ENCODE measurements at places on chromosomes 3 and 15.

DNA sequence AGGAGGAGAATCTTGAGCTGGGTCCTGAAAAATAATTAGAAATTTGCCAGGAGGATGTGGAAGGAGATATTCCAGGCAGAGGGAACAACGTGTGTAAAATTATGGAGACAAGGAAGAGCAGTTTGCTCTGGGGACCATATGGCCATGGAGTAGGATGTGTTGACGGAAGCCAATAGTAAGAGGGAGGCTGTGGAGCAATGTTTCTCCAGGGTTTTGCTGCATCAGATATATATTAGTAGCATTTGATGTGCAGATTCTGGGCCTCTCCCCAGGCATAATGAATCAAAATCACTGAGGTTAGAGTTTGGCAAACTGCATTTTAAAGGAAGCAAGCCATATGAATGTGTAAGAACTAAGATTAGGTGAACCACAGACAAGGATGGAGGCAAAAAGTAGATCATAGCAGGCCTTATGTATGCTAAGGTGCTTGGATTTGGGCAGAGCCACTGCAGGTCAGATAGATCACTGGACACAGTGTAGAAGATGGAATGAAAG is 192.9 kb upstream of the IL12A start:
- DNase-seq: no peak

DNA sequence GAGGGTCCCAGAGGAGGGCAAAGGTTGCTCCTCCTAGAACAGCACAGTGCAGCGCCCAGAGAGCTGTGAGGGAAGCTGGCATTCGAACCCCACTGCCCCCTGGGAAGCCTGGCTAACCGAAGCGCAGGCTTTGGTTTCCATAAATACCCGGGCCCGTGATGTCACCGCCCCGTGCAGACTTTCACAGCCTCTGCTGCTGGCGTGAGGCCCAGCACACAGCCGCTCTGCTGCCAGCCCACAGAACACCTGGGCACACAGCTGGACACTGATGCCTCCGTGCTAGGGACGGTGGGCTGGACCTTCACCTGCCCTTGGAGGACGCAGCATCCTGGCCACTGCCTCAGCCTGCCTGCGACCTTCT is 1.0 kb downstream of the IQSEC1 start:
- no peak for DNase-seq

GRCh38 chr3:59261009-59261408 is 211.2 kb upstream of the CFAP20DC start:
- no peak for DNase-seq

DNA sequence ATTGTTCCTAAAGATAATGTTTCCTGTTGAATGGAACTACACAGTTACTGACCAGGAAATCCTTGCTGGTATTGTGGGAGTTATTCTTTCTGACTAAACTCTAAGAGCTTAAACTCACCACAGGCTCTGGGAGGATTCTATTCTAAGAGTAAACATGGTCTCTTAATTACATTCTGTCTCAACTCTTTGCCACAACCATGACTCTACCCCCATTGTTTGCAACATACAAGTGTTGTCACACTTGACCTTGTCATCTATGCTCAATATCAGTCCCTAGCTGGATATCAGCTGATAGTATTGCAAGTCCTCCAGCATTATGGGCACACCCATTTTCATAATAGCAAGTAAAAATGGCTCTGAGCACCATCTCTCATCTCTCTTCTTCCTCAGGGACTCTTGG is 29.6 kb upstream of the SECISBP2L start:
- DNase-seq: no peak

- no peak for DNase-seq
Measured at GRCh38 chr3:31456373-31456772, 76.4 kb upstream of the STT3B start.

DNA sequence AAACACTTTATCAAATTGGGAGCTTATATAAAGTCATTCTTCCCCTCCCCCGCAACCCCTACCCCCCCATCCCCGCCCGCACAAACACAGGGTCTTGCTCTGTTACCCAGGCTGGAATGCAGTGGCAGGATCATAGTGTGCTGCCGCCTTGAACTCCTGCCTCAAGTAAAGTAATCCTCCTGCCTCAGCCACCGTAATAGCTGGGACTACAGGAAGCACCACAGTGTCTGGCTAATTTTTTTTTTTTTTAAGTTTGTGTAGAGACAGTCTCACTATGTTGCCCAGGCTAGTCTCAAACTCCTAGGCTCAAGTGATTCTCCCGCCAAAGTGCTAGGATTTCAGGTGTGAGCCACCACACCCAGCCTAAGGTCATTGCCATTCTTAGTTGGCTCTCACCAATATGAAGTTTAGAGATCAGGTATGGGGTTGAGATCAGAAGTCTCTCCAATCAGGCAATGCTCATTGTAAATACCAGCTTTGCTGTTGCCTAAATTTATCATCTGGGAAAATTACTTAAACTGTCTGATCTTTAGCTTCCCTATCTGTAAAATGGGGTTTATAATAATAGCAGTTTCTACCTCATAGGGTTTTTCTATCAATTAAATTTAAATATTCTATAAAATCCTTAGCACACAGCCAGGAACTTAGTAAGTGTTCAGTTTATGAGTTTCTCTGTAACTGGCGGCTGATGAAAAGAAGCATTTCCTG is 60.3 kb downstream of the TGFBR2 start:
- no peak for DNase-seq

DNA sequence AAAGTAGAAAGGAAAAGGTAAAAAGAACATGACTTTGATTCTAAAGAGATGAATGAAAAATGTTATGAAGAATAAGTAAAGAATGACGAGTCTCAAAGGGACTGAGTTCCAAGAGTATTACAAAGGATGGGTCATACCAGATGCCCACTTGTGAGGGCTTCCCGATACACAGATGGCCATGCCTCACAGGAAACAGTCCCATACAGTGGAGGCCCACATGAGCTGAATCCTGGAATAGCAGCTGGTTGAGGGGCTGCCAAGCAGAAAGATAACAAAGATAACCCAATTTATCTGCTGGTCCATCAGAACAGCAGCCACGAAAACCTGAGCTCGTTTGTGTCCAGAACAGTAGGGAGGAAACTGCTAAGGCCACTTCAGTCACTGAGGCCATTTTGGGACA is 3.7 kb downstream of the SSR3 start:
- no peak for DNase-seq

DNA sequence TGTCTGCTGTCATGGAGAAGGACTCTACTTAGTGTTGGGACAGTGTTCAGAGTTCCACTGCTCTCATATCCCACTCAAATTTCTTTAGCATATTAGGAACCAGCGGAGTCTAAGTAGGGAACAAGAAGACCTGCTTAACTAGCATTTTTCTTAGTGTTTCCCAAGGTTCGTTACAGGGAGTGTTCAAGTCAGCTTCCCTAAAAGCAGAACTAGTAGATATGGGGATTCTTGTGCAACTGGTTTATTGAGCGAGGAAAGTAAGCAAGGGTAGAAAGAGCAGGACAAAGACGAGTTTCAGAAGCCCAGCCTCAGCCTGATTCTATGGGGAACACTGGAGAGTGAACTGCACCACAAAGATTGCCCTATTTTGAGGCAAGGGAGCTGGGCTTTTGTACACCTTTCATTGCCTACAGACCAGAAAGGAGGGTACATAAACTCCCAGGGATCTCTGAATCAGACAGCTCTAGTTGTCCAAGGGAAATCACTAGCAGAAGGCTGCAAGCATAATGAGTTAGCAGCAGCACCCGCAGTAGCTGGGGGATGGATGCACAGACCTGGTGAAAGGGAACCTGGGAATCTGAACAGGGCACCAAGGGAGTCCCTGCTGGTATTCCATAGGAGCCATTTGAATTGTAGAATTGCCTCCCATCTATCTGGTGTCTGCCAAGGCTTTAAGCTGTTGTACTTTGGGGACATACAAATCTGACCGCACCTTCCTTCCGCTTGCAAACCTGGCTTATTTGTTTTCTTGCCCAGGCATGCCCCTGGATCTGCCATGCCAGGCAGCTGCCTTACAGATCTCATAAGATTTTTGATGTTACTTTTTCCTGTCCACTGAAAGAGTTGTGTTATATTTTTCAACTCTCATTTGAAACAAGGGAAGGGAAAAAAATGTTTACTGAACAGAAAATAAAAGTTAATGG is 15.1 kb downstream of the CMTM7 start:
- no peak for DNase-seq

DNA sequence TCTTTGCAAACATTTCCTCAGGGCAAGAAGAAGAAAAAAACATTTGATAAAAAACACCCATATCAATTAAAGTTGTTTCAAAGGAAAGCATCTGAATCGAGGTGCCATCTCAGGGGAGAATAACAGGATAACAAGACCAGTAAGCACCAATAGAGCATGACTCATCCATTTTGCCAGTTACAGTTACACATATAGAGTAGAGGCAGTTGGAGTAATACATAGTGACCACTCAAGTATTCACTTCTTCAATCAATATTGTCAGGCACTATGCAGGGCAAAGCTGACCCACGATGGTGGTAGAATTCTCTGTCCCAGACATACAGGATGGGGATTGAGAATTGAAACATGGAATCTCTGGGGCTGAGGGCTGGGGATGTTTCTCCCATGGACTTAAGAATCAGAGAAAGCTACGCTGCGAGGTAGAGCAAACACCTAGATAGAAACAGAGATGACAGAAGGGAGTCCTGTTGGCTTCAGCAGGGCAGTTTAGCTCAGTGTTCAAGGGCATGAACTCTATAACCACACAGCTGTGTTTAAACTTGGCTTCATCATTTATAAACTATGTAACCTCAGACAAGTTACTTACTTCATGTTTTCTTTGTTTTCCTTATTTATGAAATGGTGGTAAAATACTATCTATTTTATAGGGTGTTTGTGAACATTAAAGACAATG is 186.4 kb upstream of the NANOGP8 start:
- DNase-seq: no peak

DNA sequence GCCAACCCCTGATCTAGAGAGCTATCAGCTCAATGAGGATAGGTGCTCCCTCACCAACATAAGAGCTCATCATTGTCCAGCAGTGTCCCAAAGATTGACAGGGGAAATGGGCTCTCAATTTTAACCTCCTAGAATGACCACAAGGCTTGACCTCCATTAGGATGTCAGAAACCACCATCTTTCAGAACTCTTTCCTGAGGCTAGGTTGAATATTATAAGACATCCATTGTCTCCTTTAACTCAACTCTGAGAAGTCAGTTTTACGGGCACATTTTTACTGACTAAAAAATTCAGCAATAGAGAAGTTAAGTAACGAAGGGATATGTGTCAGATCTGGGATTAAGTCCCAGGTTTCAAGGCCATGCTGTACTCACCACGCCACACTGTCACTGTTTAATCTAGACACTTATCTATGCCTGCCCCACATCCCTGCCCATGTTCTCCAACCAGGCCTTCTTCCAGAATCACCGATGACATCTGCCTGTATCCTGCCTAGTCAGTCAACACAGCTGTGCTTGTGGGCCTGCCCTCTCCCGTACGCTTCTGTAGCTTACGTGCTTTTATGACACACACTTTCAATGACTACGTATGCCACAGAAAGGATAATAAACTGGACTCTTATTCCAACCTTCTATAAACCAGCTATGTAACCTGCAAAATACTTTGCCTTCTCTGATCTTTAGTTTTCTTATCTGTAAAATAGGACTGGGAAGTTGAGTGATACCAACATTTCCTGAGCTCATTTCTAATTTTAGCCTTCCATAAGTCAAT is 17.1 kb upstream of the MUC13 start:
- no peak for DNase-seq

DNA sequence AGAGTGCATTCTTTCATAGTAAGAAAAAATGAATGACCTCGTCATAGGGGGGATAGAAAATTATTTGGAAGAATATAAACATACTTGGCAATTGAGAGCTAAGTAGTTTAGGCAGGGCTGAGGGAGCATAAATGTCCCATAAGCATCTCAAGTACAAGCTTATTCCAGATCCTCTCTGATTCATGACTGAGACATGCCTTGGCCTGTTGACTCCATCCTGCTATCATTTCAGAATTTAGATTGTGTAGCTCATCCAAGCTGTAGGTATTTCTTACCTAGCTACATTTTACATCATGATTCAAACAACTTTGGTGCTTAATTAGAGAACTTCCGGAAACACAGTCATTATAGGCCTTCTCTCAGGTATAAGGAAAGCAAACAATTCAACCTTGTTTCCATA is 12.3 kb downstream of the POGLUT1 start:
- no peak for DNase-seq

DNA sequence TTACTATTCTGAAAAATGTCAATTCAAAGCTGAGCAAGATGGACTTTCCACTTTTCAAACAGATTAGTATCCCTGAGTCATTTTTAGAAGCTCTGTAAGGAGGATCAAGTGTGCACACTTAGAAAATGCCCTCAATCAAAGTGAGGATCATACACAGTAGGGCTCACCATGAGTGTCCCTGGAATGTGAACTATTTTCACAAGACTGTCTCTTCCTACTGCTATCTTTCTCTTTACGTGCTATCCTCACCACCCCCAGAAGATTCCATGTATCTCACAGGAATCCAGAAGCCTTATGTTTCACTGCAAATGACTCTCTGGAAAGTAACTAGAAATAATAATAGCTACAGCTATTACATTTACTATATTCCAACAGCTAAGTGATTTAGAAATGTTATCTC is 349.9 kb upstream of the TGFBR2 start:
- no peak for DNase-seq

- DNase-seq: no peak
Measured at GRCh38 chr3:188571531-188572095, 417.7 kb downstream of the LPP start.

- DNase-seq: no peak
Measured at GRCh38 chr3:197378985-197379718, 80.7 kb upstream of the DLG1 start.

DNA sequence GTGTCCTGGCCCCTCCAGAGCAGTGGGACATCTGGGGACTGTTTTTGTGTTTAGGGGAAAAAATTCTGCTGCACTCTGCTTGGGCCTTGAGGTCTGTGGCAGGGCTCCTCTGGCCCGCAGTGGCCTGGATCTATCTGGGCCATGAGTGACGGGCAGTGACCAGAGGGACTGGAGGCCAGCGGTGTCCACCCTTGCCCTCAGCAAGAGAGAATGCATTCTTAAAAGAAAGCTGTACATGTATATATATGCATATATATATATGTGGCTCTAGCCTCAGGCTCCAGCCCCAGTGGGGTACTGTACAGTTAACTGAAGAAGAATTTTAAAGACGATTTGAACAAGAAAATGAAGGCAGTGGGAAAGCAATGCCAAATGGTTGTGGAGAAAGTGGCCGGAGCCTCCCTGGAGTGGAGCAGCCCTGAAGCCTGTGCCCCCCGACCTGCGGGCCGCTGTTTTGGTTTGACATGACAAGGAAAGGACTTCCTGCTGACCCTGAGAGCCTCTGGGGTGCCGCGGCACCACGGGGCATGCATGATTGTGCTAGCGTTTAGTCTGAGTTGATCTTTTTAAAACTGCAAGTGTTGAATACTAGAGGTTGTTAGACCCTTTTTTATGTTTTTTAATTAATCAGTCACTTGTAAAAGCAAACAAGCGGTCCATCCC is 52.2 kb downstream of the PLXNA1 start:
- DNase-seq: no peak

GRCh38 chr3:143450632-143451031 is 331.1 kb downstream of the CHST2 start:
- no peak for DNase-seq

- DNase-seq: no peak
Measured at GRCh38 chr3:117520582-117520981, 811.0 kb downstream of the TUSC7 start.

GRCh38 chr3:187403768-187404288 is 35.6 kb downstream of the RTP4 start:
- no peak for DNase-seq
